ENCODE measurements at places on chromosomes 2 and 18.

DNA sequence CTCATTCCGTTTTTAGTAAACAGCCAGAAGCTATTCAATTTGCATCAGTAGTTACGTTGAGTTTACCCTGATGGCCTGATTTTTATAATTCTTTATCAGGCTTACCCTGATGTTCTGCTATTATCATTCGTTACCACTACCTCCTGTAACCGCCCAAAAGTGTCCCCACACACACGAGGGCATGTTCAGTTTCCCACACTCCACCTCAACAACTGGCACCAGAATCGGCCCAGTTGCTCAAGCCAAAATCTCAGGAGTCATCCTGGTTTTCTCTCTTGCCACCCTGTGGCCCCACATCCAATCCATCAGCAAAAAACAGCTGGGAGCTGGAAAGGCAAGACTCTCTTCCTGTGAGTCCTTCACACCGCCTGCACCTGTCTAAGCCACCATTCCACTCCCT, 102.9 kb upstream of the RAB6C start:
- DNase-seq = no peak

- DNase-seq = peak; percentile 7
Observed at GRCh38 chr2:145961846-145962245, 1441.9 kb upstream of the ZEB2 start.

DNA sequence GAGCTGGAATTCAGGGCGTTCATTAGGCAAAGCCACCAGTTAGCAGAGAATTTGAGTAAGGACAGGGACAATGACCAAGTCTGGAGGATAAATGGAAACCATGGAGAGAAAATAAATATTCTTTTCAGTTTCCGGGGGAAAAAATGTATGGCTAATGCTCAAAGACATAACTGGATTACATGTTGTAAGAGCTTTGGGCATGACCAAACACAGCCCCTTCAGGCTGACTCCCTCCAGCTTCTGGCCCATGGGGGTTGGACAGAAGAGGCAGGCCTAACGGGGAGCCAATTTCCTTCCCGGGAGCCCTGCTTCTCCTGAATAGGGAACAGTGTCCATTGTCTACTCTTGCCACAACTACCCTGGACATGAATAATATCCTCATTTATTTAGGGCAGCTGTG, 39.5 kb upstream of the FOXI3 start:
- no peak for DNase-seq

GRCh38 chr2:153145470-153145978, 333.0 kb downstream of the RPRM start:
- DNase-seq = no peak

DNA sequence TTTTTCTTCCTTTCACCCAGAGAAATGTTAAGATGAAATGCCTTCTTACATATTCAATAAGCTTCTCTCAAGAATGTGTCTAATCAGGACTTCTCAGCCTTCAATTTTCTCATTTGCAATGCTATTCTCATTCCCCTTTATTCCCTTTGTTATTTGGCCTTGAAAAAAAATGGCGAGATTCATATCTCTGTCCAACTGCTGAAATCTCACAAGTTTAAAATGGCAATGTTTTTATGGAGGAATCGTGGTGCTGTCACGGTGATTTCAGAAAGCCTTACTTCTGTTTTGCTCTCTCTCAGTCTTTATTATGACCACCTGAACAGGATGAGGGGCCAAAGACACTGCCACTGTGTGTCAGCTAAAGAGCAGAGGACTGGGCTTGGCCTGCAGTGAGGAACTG, 928.5 kb downstream of the DCC start:
- DNase-seq = no peak

DNA sequence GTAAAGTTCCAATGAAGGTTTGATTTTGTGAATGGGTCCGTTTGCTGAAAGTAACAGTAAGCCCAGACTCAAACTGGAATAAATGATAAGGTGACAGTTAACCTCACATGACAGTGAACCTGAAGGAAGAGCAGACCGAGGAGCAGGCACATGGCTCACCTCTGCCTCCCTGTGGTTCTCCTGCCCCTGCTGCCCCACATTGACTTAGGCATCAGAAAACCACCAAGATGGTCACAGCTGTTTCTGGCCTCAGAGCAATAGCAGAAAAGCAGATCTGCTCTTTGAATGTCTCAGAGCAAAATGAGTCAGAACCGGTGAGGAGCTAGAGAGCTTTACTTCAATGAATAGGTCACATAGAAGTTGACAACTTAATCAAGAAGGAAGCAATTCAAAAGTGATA, 487.6 kb downstream of the METTL4 start:
- DNase-seq = no peak

GRCh38 chr18:40852406-40852805, 1102.6 kb upstream of the PIK3C3 start:
- DNase-seq = no peak

GRCh38 chr2:223976635-223977226, 19.5 kb downstream of the MRPL44 start:
- no peak for DNase-seq

DNA sequence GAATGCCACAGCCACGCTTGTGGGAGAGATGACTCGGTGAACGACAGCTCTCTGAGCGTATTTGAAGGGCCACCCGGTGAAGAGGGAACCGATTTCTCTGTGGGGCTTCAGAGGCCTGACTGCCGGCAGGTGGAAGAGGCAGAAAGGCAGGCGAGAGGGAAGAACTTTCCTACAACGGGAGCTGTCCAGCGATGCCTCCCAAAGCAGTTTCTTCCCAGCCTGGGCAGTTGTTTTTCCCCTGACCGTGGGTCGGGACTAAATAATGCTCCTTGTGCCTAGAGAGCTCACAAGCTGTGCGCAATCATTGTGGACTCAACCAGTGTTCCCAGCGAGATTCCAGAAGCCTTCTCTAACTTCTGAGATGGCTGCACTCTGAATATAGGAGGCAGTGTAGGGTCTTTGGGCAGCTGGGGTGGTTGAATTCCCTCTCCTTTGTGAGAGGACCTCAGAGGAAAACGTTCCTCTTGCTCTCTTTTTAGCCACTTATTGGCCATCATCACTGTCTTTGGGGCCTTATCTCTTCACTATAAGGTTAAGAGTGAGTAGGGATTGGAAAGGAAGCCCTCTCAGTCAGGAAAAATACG, 710 bp downstream of the SEC11C start:
- DNase-seq = peak; percentile 5

DNA sequence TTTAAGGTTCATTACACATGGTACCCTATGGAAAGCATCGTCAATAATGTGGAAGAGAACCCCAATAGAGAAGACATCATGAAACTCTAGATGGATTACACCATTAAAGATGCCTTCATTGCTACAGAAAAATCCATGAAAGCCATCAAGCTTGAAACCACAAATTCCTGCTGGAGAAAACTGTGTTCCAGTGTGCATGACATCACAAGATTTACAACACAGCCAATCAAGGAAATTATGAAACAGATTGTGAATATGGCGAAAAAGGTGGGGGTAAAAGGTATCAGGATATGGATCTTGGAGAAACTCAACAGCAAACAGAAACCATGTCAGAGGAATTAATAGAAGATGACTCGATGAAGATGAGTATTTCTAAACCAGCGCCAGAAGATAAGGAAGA, 200.0 kb downstream of the SLC4A10 start:
- DNase-seq = no peak

DNA sequence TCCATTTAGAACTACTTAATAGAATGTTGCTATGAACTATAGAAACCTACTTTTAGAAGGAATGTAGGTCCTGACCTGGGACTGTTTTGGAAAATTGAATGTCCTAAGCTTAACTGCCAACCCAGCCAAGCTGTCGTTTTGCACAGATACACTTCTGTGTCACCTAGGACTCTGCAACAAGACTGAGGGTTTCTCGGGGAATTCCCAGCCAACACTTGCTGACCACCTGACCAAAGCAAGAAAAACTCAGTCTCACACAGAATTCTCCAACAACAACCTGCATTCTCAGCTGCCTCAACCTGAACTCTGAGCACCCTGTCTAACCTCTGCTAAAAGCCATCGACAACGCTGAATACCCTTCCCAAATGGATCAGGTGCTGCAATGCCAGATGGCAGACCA, 128.2 kb downstream of the SS18 start:
- no peak for DNase-seq

- no peak for DNase-seq
Observed at GRCh38 chr2:143246815-143247744, 117.9 kb downstream of the ARHGAP15 start.

DNA sequence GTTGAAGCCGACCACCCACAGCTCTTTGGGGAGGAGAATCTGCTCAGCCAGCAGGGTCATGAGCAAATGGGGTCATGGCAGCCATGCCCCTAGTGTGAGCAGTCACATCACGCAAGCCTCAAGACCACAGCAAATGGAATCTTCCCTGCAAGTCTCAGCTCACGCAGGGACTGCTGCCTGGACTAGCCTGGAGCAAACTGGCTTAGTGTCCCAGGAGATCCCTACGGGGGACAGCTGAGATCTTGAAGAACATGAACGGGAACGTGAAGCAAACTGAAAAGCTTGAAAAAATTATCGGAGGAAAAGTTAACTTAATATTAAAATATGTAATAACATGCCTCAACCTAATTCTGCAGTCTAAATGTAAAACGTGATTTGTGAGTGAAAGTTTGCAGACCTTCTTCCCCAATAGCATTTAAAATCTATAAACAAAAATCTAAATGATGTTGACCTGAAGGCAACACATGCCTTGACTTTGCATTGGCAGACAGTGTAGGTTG, 118.4 kb downstream of the FAM124B start:
- DNase-seq = no peak

- no peak for DNase-seq
Observed at GRCh38 chr2:149082079-149082478, 43.6 kb downstream of the LYPD6B start.

GRCh38 chr2:215811003-215811402, 202.3 kb downstream of the MREG start:
- DNase-seq = no peak

DNA sequence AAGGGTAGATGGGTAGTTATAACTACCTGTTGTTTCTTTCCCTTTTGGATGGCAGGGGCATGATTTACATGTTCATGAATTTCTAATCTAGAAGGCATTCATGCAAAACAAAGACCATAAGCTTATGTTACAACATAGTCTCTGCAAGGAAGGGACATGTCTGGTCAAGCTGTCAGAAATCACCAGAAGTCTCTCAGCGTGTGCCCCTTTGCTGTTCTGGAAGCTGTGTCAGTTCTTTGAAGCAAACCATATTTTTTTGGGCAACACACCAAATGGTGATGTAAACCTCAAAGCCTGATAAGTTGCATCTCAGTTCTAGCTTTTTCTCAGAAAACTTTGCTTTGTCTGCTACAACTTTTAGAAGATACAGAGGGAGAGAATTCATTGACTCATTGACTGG, 173.5 kb upstream of the CTAGE1 start:
- DNase-seq = no peak

- peak; percentile 93 for DNase-seq
Observed at GRCh38 chr18:73688851-73689711, 458.6 kb downstream of the FBXO15 start.

DNA sequence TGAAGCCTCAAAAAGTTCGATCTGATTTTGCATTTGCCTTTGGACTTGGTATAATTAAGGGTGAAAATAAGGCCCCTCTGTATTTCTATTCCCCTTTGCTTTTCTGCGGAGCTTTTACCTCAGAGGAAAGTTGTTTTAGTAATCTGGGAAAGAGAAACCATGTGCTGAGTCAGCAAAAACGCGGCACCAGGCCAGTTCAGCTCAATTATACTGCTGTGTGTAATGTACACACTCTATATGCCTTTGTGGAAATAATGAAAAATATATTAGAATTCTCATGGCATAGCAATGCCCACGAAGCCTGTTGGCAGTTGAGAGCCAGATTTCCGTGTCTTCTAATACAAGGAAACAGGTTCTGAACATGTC, 161.9 kb upstream of the SIX2 start:
- DNase-seq = peak; percentile 64

GRCh38 chr2:179237209-179237946, 27.3 kb downstream of the SESTD1 start:
- DNase-seq = peak; percentile 18

GRCh38 chr2:80086831-80087230, 217.7 kb downstream of the LRRTM1 start:
- DNase-seq = peak; percentile 62

GRCh38 chr18:54102123-54102522, 122.3 kb downstream of the MBD2 start:
- DNase-seq = no peak

DNA sequence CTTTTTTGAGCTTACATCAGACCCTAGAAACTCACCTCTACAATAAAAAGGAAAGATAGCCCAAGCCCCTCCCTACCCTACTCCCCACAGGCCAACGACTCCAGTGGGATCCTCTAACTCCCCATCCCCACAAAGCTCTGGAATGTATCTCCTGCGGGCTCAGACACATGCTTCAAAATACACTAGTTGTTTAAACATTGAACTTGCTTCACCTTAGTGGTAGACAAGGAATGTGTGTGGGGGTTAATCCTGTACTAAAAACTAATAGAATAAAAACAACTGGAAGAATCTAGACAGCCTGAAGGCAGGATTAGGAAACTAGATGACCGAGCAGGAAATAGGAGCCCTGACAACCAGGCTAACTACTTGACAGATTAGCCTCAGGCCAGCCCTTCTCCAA, 211.5 kb downstream of the SUCLG1 start:
- no peak for DNase-seq

- DNase-seq = peak; percentile 11
Observed at GRCh38 chr2:158970241-158970751, 1.9 kb downstream of the TANC1 start.

DNA sequence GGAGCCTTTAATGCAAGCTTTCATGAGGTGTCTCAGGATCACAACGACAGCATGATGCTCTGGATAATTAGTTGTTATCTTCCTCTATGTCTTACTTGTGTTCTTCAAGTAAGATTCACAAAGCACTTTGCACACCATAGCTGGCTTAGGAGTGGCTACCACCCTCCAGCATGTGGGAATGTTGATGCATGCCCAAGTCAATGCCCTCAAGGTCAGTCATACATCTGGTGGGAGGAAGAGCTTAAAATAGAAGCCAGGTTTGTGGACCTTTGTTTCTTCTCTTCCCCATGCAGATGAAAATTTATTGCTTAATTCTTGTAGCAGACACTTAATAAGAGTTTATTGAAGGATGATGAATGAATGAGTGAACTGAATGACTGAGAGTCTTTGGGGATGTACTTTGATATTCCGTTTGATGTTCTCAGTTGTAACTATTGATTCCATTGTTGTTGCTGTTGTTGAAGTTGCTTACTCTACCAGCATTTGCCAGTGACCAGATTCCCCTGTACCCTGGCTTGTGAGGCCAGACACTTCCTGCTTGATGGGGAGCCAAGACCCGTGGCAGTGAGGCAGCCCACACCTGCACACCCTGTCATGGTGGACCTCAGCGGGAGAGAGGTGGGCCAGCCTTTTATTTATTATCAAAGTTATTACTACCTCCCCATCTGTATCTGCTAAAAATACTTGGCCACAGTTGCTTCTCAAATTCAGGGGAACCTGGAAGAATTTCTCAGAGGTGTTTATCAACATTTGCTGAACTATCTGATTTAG, 137.8 kb downstream of the LAMA3 start:
- peak; percentile 74 for DNase-seq

DNA sequence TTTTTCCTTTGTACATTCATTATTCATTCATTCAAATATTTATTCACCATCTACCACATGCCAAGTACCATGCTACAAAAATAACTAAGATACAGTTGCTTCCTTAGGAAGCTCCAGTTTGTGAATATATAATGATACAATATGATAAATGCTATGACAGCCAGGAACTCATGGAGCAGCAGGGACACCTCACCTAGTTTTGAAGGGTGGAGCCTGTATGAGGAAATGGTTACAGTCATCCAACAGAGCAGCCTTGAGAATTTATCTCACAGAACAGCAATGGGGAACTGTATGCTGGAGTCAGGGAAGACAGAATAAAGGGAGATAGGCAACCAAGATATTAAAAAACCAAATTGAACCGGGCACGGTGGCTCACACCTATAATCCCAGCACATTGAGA, 124.0 kb downstream of the OSBPL1A start:
- no peak for DNase-seq

- no peak for DNase-seq
Observed at GRCh38 chr2:144942516-144943256, 422.8 kb upstream of the ZEB2 start.

Data from fibroblast of gingiva (primary cell).